ENCODE measurements at places on chromosomes 6 and 20. TPM values are rescaled to one million over a fixed set of nuclear protein-coding genes. Genes with fewer than 3 reads are reported as not detected.

PCSK2 gene
- polyA plus RNA-seq = 15.0 TPM

ABT1 gene
- polyA plus RNA-seq = 9.1 TPM

DNA sequence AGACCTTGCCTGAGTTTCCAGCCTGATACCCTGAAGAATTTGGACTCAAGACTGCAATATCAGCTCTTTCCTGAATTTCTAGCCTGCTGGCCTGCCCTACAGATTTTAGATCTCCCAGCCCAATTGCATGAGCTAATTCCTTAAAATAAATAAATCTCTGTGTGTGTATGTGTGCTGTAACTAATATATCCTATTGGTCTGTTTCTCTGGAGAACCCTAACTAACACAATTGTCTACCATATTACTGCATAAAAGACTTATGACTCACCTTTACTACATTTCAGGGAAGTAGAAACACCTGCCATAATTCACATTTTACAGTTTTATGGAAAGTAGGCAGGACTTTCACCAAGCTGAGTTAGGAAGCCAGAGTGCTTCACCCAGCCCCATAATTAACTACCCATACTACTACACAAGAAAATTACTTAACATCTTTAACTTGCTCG is 90.7 kb upstream of the BEND6 start:
- no peak overlapping the region for H3K4me3 ChIP-seq
- no peaks in the 10 kb centered on the region for H3K4me1 ChIP-seq
- DNase-seq = no peak
- no peak overlapping the region for H3K27ac ChIP-seq
- H3K27me3 ChIP-seq = no peaks in the 10 kb centered on the region
- H3K36me3 ChIP-seq = no peaks in the 10 kb centered on the region

GRCh38 chr6:57207141-57207540 is 15.0 kb downstream of the RAB23 start:
- H3K36me3 ChIP-seq = no peaks in the 10 kb centered on the region
- no peak for DNase-seq
- no peak overlapping the region for H3K4me3 ChIP-seq
- no peaks in the 10 kb centered on the region for H3K27me3 ChIP-seq
- no peak overlapping the region for H3K27ac ChIP-seq
